ENCODE measurements at places on chromosomes 3 and 15. TPM values are rescaled to one million over a fixed set of nuclear protein-coding genes. Genes with fewer than 3 reads are reported as not detected.

DNA sequence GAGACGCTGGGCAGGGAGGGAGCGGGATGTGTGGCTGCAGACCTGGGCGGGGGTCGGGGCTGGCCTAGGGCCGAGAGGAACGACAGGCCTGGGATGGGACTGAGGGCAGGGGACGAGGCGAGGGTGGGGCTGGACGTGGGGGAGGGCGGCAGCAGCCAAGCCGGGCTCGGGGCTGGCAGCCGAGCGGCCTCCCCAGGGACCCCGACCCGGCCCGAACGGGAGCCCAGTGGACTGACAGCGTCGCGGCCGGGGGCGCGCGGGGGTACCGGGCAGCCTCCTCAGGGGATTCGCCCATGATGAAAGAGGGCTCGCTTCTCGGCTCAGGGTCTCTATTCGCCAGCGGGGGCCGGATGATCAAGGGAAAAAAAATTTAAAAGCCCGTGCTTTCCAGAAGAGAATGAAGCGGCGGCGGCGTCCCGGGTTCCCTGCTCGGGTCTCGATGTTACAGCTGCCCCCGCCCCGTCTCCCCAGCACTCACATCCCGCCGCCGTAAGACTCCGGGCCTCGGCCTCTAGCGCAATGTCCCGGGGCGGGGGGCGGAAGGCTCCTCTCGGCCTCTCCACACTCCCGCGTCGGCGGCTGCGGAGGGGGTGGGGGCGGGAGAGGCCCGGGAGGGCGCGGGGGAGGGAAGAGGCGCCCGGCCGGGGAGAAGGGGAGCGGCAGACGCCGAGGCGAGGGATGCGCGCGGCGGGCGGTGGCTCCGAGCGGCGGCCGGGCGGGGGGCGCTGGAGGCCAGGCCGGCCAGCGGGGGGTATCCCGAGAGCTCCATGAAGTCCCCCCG lies 4.3 kb downstream of the PTH1R start:
- no peaks in the 10 kb centered on the region for H3K27me3 ChIP-seq
- H3K36me3 ChIP-seq = no peaks in the 10 kb centered on the region

DNA sequence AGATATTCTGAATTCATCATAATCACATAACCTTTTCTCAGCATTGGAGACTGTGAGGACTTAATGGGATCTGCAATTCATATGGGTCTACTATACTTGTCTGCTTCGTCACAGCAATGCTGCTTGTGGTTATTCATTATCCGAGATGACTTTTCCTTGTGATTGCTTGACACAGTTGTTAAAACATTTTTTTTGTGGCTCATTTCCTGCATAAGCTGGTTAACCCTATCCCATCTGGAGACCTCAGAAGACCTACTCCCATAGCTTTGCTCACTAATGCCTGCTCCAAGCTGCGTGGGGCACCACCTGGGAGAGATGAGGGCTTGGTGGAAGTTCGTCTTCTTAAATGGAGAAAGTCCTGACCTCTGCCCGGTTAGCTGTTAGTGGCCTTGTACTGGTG lies 360.8 kb downstream of the CHST2 start:
- no peaks in the 10 kb centered on the region for H3K36me3 ChIP-seq
- DNase-seq = no peak
- no peak overlapping the region for H3K4me3 ChIP-seq
- H3K27me3 ChIP-seq = no peaks in the 10 kb centered on the region

DNA sequence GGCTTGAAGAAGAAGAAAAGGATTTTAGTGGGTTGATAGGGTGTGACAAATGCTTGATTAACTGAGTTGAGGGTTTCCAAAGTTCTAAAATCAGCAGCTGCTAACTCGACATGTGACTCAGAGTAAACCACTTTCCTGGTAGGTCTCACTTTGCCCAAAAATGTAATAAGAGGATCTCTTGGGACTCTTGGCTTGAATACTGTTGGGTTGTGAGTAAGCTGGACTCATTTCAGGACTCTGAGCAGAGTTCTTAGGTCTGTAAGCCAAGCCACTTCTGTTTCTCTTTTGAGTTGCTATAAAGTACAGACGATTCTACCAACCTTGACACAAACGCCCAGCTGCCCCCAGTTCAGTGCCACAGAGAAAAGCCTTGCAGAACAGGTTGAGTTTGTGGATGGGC lies 241.1 kb downstream of the ZNF621 start:
- H3K27me3 ChIP-seq = no peaks in the 10 kb centered on the region
- no peak for DNase-seq
- H3K27ac ChIP-seq = no peak overlapping the region
- no peak overlapping the region for H3K4me3 ChIP-seq
- H3K4me1 ChIP-seq = no peaks in the 10 kb centered on the region

DNA sequence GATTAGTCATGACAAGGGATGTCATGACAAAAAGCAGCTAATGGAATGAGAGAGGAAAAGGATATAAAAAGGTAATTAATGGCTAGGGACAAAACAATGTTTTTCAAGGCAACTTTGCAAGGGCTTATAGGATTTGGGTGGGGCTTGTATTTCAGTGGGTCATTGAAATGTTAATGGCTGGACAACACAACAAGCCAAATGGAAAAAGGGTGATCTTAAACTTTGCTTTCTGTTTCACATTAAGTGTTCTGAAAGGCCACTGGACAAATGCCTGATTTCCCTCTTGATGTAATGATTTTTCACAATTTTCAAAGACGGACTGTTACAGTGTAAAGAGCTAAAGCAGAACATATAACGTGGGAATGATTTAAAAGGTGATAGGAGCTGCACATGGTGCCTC lies 345.0 kb downstream of the TUSC7 start:
- no peaks in the 10 kb centered on the region for H3K27me3 ChIP-seq
- no peak for DNase-seq
- no peaks in the 10 kb centered on the region for H3K36me3 ChIP-seq
- H3K27ac ChIP-seq = no peak overlapping the region
- H3K4me1 ChIP-seq = no peaks in the 10 kb centered on the region

The BTLA gene
- 0.06 TPM for total RNA-seq

The TMEM40 gene
- total RNA-seq = not detected
